ENCODE measurements at places on chromosomes 3 and 15.
A peak's percentile ranks its signal among the peaks of the same experiment; 100 is the strongest.

GRCh38 chr3:24435584-24435983, 59.1 kb downstream of the THRB start:
- DNase-seq = no peak

GRCh38 chr15:25673972-25674371, 189.2 kb downstream of the ATP10A start:
- no peak for DNase-seq

- DNase-seq = no peak
Observed at GRCh38 chr3:114194750-114195149, 15.9 kb upstream of the DRD3 start.

- DNase-seq = no peak
Observed at GRCh38 chr3:194952841-194953241, 267.2 kb downstream of the FAM43A start.

- no peak for DNase-seq
Observed at GRCh38 chr15:79172801-79173460, 82.4 kb upstream of the RASGRF1 start.

- peak; percentile 57 for DNase-seq
Observed at GRCh38 chr3:39291903-39292329, 12.1 kb upstream of the CX3CR1 start.

- DNase-seq = no peak
Observed at GRCh38 chr15:74428442-74428787, 5.3 kb downstream of the SEMA7A start.

DNA sequence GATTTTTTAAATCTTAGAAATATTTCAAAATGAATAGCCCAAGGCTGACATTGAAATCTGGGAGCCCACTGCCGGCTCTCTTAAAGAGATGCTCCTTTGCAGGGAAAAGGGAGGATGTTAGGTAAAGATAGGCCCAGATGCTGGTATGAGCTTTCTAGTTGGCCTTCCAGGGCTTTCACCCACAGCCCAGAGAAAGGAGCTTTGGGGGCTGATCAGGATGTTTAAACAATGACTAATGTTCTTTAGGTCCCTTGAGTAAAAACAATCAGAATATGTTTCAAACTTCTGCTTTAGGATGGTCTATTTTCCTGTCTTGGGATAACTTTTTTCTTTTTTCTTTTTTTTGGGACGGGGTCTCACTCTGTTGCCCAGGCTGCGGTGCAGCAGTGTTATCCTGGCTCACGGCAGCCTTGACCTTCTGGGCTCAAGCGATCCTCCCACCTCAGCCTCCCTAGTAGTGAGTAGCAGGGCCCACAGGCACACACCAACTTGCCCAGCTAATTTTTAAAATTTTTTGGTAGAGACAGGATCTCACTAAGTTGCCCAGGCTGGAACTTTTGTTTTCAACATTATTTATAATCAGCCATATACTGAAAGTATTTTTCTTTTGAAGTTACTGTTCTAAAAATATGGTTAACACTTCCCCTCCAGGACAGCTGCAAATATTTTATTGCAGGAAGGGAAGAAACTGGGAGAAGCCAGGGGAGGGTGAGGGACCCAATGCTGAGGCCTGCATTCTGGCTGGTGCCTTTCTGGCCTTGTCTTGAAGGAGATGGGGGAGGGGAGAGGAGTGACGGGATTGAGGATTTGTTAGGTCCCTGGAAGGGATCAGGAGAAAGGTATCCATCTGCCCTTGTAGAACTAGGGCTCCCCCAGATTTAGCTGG, 70.1 kb downstream of the TRAK1 start:
- no peak for DNase-seq

Measured in activated T-helper 1 cell treated with anti-CD3 and anti-CD28 coated beads, Interleukin-2, amount 50 U/mL, for 16 hours (primary cell).